ENCODE measurements at places on chromosomes 16 and 17.
A peak's percentile ranks its signal among the peaks of the same experiment; 100 is the strongest.

GRCh38 chr16:57574646-57575467 lies 32.4 kb downstream of the ADGRG5 start:
- no peak for DNase-seq

DNA sequence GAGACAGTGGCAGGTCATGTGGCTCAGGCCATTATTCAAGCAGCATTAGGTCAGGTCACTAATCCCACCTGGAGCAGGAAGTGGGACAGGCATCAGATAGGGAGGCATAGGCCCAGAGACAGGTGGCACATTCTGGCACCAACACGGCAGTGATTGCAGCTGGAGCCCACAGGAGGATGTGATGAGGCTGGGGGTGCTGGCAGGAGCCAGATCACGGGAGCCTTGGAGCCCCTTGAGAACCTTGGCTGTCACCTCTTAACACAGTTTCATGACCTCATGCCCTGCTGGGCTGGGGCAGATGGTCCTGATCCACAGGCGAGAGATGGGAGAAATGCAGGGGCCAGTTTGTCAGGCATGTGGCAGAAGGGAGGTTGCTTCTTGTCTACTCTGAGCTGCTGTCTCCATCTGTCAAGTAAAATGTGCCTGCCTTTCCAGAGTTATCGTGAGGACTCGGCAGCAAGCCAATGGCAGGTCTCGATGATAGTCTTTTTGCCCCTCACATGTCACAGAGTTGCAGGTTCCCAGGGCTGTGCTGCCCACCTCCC lies 109.6 kb downstream of the CLEC16A start:
- no peak for DNase-seq

DNA sequence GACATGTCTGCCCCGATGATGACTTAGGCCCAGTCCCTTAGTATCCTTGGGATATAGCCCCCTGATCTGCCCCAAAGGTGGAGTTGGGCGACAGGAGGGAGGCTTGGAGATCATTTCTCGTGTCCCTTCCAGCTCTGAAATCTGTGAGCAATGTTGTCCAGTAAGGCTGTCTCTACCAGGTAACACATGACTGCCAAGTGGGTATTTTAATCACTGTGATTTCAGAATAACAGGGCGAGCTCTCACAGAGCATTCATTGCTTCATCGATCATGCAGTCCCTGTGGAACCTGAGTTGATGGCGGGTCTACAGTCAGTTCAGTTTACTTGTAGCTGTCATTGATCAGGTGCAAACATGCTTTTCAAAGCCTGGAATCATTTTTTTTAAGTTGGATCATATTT lies 39.2 kb downstream of the KSR1 start:
- DNase-seq, result no peak

DNA sequence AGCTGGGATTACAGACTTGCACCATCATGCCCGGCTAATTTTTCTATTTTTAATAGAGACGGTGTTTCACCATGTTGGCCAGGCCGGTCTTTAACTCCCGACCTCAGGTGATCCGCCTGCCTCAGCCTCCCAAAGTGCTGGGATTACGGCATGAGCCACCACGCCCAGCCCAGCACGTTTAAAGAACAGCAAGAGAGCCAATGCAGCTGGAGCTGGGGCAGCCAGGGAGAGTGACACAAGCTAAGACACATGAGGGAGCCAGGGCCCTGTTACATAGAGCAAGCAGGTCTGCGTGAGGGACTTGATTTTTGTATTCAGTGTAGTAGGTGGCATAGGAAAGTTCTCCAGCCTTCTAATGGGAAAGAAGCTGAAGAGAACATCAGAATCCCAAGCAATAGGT lies 21.7 kb upstream of the GOSR2 start:
- DNase-seq, result no peak

- DNase-seq, result no peak
Observed at GRCh38 chr17:38425031-38425430, 3.2 kb upstream of the ARHGAP23 start.

DNA sequence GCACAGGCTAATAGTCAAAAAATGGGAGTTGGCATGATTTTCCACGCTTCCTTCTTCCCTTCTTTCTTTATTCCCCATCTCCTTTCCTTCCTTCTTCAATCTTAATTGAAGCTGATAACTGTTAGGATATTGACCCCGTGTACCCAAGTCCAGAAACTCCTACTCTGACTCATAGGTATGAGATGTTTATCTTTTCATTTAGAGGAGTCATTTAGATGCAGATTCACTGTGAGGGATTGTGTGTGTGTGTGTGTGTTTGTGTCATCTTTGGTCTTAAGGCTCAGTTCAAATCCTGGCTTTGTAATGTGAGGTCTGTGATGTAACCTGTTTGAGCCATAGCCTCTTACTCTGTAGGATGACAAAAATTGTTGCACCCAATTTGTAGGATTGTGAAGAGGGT lies 332.0 kb upstream of the MAF start:
- DNase-seq, result no peak

- DNase-seq, result no peak
Observed at GRCh38 chr17:4950075-4950745, 709 bp upstream of the ENO3 start.

DNA sequence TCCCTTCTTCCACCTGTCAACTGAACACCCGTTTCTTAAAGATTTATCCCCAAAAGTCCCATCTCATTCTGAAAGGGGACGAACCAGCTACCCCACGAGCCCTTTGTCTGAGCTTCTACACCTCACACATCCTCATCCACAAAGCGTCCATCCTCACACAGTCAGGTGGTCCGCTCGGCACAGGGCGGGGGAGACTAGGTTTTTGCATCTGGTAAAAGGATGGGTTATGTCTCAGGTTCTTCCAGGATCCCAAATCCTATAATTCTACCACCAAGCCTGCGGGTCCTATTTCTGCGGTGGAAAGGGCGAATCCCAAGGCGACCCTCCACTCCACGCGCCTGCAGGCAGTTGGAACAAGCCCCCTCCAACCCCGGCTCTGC lies 458 bp downstream of the GFOD2 start:
- no peak for DNase-seq

DNA sequence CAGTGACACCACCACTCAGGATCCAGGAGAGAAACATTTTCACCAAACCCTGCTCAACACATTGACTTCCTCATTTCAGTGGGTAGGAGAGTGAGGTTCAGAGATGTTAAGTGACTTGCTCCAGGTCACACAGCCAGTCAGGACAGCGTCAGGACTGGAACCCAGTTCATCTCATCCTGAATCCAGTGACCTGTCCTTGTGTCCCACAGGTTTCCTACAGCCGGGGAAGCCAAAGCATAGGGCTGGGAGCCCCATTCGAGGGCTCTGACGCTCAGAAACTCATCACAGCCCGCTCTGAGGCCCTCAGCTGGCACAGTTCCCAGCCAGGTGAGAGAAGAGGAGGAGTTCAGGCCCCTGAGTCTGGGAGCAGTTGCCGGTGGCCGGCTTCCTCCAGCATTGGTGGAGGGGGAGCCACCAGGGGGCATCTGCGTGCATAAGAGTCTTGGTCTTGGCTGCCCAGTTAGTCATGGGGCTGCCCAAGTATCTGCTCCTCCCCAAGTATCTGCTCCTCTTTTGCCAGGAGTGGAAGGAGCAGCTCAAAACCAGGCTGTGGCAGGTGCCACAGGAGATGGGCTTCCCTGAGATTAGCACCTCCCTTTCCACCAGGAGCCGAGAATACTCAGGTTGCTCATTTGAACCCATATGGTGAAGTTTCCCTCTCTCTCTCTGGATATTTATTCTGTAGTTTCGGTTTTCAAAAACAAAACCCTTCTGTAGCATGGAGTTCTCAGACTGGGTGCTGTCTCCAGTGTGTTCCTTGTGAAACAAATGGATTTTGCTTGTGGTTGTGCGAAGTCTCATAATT lies 56.0 kb downstream of the TNFRSF13B start:
- DNase-seq, result peak; percentile 33

DNA sequence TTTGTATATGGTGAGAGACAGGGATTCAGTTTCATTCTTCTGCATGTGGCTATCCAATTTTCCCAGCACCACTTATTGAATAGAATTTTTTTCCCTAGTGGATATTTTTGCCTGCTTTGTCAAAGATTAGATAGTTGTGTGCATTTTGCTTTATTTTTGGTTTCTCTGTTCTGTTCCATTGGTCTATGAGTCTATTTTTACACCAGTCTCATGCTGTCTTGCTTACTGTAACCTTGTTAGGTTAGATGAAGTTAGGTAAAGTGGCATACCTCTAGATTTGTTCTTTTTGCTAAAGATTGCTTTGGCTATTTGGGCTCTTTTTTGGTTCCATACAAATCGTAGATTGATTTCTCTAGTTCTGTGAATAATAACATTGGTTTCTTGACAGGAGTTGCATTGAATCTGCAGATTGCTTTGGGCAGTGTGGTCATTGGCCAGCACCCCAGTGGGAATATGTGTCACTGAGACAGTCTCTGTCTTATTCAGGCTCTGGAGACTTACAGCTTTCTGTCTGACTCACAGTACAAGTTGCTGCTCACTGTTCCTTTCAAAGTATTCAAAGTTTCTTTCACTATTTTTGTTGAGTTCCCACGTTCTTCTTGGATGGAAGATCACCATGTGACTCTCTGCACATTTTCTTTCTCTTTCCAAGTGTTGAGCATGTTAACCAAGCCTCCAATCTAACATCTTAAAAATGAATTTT lies 709.1 kb downstream of the CDH11 start:
- peak; percentile 8 for DNase-seq

DNA sequence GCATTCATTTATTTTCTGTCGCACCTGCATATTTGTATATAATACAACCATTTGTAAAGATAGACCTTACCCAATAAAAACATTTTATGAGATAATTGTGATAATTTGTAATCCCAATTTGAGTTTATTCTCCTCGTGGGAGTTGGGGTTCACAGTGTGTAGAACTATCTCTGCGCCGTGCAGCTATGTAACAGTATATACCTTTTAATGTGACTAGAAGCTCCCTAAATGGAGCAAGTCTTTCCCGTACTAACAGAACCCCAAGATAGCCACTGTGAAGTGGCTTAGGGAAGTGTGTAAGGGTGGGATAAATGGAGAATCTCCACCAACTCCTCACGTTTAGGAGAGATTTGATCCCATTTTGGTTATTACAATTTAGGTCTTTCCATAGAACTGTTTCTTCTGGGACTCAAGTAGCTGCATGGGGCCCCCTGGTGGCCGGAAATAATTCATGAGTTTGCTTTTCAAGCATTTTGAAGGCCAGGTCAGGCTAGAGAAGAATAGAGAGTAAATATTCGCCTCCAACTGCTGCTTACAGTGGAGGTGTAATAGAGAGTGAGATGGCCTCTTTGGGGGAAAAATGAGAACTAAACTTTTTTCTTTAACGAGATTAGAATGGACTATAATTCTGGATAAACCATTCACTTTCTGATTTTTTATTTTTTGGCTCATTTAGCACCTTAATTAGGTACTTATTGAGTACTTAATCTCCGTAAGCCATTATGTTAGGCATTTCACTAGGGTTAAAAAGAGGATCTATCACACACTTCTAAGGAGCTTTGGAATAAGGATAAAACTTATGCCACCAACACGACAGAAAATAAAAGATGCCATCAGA lies 4.5 kb downstream of the TMEM100 start:
- no peak for DNase-seq

DNA sequence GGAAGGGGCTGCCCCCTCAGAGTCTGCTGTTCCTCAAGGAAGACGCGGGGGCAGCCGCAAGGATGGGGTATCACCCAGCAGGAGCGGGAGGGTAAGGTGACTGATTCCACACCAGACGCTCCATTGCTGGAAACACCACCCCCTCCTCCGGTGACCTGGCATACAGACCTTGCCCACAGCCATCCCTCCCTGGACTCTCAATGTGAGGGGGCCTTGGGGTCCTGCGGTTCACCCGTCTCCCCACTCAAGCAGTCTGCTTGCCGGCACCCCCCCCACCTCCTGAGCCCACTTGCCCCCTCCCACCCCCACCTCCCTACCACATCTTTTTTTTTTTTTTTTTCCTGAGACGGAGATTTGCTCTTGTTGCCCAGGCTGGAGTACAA lies 12.1 kb upstream of the HS3ST6 start:
- DNase-seq, result no peak

DNA sequence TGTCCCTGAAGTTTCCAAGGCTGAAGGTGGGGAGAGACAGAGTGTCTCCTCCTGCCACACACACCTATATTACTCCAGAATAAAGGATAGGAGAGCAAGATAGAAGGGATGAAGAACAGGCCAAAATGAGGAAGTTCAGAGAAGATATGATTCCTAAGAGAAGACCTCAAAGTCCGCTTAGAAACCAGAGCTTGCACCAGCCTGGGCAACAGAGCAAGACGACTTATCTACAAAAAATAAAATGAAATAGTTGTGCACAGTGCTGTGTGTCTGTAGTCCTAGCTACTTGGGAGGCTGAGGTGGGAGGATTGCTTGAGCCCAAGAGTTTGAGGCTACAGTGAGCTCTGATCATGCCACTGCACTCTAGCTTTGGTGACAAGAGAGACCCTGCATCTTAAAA lies 128.2 kb downstream of the HS3ST3B1 start:
- no peak for DNase-seq

- DNase-seq, result no peak
Observed at GRCh38 chr16:68083239-68083781, 1.9 kb upstream of the NFATC3 start.

DNA sequence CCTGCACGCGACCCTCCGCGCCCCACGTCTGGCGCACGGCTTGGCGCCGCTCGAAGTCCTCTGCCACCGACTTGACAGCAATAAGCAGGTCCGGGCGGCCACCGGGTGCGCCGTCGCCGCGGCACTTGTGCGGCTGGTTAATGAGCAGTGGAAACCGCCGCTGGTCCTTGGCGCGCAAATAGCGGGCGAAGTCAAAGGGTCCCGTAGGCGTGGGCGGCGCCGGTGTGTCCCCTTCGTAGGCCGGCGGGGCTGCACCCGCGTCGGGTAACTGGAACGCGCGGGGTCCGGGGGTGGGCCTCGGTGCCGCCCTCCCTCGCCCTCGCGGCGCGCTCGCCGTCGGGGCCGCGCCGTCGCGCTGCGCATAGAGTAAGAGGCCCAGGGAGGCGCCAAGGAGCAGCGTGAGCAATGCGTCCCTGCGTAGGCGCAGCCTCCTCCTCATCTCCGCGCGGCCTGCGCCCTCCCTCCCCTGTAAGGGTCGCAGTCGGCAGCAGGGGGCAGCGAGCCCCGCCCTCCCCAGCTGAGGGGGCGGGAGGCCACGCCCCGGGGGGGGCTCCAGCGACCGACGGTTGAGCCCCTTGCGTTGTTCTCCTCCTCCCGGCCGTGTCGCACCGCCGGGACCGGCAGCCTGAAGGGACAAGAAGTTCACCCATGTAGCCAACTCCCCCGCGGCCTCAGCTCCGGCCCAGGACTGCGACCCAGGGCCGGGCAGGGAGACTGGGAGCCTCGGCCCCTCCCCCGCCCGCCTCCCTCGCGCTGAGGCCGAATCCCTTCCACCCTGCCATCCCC lies 558 bp downstream of the B3GNT9 start:
- DNase-seq, result no peak
